ENCODE measurements at places on chromosomes 1 and 21. TPM values are rescaled to one million over a fixed set of nuclear protein-coding genes. Genes with fewer than 3 reads are reported as not detected.

Gene GBP4
- 0.36 TPM for total RNA-seq

Gene CD247
- not detected for total RNA-seq

Gene MYOC
- not detected for total RNA-seq

Gene SPATA21
- not detected for total RNA-seq

Gene KIF26B
- 22.1 TPM for total RNA-seq

Gene NOS1AP
- total RNA-seq, result not detected

DNA sequence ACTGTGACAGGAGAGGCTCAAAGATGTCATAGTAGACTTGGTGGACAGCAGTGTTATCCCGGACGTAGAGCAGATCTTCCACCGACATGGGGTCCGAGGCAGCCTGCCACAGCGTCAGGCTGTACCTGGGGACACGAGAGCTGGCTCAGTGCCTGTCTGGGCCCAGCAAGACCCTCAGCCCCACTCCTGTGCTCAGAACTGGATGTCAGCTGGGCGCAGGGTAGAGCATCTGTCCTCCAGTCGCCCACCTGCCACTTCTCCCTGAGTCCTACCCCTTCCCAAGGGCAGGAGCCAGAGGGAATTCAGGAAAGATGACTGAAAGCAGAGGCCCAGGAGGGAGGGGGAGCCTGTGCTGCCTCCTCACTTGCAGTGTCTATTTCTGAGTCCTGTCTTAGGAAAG lies 11.7 kb downstream of the FAM151A start:
- peak; percentile 18 for DNase-seq

- no peak for DNase-seq
Measured at GRCh38 chr1:215007880-215008279, 74.7 kb upstream of the KCNK2 start.

DNA sequence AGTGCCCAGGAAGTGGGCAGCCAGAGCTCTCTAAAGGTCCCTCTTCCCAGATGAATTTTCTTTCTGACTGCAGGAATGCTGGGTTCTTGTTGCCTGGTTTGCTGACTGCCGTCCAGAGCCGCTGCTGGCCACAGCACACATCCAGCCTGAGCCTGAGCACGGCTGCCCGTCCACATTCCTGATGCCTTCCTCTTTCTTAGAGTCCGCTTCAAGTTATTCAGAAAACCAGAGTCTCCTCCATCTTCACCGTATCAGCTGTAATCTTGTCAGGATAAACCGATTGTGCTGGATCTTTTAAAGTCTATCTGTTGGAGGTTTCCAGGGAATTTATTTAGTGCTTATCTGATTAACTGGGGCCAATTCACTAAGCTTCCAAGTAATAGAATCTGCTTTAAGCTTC lies 84.8 kb upstream of the BCAR3 start:
- DNase-seq, result no peak

DNA sequence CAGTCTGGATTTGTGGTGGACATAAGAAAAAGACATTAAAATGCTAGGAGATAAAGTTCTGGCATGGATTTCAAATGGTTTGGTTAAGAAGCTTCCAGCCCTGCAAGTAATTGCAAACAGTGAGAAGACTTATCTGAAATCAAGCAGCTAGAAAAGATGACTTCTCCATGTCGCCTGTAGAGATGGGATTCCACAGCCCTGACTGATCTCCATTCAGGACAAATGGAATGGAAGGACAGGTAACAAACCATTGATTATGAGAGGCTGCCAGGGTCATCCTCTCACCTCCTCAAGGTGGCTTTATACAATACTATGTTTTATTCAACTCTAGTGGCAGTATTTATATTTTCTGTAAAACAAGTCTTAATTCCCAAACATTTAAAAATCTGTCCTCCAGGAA lies 237.9 kb downstream of the HLX start:
- DNase-seq, result no peak

GRCh38 chr1:8571200-8571984 lies 246.0 kb downstream of the RERE start:
- DNase-seq, result no peak

DNA sequence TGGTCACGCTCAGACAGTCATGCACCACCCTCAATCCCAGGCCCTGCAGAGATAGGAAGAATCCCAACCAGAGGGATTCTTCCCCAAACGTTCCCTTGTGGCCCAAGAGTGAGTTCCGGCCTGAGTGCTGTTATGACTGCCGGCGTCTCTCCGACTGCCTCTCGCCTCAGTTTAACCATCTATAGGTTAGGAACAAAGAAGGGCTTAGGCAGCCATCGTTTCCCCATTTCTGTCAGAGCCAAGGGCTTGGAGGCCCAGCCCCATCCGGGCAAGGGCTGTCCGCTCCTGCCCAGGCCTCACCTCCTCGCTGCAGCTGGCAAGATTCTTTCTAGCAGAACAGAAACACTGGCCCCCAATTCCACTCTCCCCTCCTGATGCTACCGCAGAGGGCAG lies 58.7 kb downstream of the STUM start:
- DNase-seq, result no peak

- DNase-seq, result no peak
Measured at GRCh38 chr1:237556911-237557310, 333.8 kb downstream of the ZP4 start.

GRCh38 chr1:235019471-235019870 lies 109.2 kb downstream of the TOMM20 start:
- no peak for DNase-seq

GRCh38 chr1:107473065-107473464 lies 332.2 kb downstream of the NTNG1 start:
- no peak for DNase-seq

- DNase-seq, result no peak
Measured at GRCh38 chr1:209041927-209042326, 541.6 kb upstream of the CAMK1G start.
